Karpas-422 (cell line): ENCODE measurements at places on chromosomes 6 and 20.

GRCh38 chr20:21433329-21433890, 36.1 kb upstream of the NKX2-4 start:
- no peak for DNase-seq

- DNase-seq, result no peak
Observed at GRCh38 chr20:33680686-33681085, 5.5 kb downstream of the E2F1 start.

DNA sequence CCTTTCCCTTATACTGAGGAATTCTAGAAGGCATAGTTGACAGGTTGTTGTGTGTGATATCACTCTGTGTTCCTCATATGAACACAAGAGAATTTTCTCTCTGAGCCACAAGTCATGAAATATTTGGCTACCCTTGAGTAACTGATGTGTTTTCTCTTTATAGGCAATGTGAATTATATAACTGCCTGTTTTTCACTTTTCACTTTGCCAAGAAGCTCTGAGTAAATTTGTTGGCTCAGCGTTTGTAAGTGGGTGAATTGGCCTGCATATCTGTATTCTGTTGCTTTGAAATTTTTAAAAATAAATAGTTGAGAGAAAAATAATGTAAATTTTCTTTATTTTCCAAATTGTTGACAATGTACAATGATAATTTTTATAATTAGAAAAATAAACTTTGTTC, 5.2 kb upstream of the BTBD9 start:
- no peak for DNase-seq

GRCh38 chr6:161503570-161503969, 229.7 kb upstream of the AGPAT4 start:
- no peak for DNase-seq

DNA sequence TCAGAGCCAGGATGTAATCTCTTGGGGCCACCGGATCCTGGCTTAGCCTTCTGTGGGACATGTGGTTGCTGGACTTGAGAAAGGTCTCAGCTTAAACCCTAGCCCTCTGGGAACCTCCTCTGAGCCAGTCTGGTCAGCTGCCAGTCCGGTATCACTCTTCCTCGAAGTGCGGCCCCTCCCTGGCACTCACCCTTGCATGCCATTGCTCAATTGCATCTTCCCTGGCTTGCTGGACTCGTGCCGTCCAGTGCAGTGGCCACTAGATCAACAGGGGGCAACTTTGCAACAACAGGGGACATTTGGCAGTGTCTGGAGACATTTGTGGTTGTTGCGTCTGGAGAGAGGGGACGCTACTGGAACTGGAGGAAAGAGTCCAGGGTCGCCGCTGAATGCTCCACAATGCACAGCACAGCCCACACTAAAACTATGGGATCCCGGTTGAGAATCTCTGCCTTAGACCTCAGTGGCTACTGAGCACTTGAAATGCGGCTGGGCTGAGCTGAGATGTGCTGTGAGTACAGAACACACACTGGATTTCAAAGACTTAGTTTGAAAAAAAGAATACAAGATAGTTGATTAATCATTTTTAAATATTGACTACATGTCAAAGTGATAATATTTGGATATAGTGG, 152.1 kb downstream of the TFAP2C start:
- no peak for DNase-seq

DNA sequence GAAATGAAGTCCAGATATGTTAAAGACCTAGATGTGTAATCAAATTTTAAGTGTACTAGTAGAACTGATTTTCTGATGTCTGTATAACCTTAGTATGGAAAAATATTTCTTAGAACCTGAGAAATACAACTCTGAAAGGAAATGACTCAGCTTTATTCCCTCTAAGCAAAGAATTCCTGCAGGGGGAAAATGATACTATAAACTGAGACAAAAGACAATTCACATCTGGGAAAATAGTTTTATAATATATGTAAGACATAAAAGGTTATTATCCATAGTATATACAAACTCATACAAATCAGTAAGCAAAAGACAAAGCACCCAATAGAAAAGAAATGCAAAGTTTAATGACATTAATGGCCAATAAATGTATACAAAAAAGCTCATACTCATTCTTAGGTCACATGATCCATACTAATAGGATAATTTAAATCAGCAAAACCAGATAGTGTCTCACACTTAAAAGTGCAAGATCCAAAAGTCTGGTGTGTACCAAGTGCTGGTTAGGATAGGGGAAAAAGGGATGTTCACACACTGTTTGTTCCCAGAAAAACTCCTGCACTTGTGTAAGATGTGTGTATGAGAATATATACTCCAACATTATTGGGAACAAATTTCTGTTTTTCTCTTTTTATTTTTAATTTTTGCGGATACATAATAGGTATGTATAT, 22.6 kb downstream of the RNF217 start:
- DNase-seq, result peak; percentile 27

DNA sequence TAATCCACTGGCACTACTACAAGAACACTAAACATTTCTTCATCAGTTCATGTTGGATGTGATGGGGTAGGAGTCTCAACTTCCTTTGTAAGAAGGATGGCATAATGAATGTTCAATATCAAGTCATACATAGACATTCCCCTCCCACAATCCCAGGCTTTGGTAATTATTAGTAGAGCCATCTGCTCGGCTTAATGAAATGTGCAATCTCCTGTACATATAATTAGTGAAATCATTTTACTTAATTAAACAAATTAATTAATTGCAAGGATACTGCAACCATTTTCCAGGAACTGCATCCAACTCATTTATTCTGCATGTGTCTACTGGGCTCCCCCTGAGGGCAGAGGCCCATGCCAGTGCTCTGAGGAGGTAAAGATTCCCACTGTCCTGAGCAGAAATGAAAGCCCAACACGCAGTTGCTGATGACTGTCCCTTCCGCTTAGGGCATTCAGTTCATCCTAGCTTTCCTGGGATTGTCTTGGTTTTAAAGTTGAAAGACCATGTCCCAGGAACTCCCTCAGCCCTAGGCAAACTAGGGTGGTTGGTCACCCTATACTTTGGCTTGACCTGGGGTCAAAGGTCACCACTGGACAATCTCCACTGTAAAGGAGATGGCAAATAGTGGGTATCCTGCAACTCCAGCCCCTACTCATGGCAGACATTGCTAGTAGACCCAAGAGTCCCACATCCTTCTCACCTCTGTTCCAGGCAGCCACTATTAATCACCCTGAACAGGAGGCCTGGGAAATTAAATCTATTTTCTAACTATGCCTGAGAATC, 109.8 kb downstream of the TRERF1 start:
- DNase-seq, result no peak

DNA sequence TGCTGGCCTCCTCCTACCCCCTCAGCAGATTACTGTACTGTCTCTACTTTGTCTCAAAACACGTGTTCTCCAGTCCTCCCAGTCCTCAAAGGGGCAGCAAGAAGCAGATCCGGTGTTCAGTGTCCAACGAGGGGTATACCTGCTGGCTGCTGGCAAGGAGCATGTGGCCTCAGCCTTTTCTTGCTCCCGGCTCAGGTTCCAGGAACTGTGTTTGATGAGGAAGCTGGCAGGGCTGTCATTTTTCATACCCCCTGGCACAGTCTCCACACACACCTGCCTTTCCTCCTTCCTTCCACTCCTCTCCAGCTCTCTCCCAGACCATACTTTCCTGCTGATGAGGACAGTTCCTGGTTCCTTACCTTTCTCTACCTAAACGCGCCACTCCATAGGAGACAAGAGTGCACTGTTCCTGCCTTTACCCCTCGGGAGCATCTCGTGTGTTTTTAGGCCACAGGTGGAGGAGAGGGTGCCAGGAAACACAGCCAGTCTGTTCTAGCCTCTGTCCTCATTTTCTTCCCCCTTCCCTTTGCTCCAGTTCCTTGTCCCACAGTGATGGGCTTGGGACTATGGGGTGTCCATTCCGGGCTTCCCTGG, 77.2 kb downstream of the SSR1 start:
- DNase-seq, result no peak
